ENCODE measurements at places on chromosomes 13 and 19.

DNA sequence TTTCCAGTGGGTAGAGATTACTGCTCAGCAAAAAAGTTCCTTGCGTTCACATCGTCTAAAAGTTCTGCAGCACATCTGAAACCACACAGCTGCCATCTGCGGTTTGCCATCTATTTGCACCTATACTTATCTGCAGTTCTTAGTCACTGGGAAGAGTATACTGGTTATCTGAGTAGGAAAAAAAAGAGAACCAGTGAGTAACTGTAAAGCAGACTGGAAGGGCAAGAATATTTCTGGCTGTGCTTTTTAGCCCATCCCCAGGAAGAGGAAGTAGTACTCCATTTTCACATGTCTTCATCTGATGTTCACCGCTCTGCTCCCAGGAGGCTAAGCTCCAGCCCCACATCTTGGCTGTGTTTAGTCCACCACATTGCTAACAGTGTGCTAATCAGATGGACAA, 35.6 kb downstream of the EFNB2 start:
- no peak for DNase-seq

- peak; percentile 82 for DNase-seq
Observed at GRCh38 chr19:35352448-35353304, 5.0 kb downstream of the FFAR1 start.

DNA sequence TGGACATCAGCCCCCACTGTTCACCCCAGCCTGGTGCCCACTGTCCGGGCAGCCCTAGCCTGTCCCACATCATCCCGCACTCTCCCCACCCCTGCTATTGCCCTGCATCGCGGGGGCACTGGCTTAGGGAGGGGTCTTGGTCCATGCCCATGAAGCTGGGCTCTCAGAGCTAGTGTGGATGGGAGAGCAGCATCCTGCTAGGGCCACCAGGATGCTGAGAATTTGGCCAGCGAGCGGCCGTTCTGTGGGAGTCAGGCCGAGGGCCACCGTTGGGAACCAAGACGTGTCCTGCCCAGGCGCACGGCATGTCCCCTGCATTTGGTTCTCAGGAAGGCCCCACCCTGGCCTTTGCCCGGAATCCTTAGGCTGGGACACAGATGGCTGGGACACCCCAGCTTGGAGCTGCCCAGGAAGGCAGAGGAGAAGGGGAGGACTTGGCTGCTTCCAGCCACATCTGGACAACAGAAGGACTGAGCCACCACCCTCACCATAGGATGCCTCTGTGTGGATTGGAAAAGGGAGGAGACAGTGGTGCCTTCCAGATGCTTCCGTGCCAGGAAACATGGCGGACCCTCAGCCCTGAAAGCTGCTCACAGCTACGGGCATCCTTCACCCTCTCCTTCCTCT, 14.6 kb downstream of the ADGRE5 start:
- DNase-seq: no peak

DNA sequence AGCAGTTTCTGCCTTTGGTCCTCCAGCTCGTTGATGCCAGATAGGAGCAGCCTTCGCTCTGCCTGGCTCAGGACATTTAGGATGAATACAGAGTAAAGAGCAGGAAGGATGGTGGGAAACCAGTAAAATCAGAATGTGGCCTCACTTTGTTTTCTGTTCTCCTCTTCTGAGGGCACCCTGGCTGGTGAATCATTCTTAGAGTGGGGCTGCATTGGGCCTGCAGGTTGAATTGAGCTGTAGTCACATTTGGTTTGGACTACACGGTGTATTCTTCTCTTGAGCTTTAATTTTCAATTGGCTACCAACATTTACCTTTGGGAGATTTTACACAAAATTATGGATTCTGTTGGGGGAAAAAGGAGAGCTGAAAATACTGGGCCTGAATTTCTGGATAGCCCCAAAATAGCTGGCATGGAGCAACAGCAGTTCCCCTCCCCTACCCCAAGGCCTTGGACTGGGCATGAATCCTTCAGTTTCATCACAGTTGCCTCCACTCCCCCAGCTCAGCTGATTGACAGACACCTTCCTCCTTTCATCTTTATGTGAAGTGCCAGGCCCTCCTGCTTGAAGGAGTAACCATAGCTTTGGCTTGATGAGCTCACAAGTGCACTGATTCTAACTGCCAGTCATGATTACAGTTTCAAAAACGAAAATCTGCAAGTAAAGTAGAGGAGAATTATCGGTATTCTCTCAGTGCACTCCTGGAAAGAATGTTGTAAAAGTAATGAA, 24.3 kb downstream of the ERCC5 start:
- no peak for DNase-seq

GRCh38 chr19:33796164-33796875, at the start of gene KCTD15:
Gene KCTD15, plus strand, starts transcription at chr19:33796870. Its CDS starts 3,585 bp downstream, at chr19:33800455.
- no peak for DNase-seq

DNA sequence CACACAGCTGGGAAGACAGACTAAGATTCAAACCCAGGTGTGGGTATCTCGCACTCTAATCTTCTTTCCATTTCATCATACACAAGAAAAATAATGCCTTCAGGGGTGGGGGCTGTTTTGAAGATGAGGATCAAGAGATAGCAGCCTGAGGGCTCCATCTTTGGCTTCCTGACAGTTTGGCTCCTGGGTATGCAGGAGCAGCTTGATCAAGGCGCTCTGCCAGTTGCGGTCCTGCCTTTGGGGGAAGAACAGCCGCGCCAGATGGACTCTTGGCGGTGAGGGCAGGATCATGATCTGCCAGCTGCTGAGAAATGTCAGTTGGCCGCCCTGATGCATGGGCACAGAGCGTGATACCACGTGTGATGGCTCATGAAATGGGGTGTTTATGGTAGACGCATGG, 119.1 kb downstream of the IER2 start:
- no peak for DNase-seq

- no peak for DNase-seq
Observed at GRCh38 chr19:42286349-42287016, 15.4 kb upstream of the PRR19 start.

GRCh38 chr13:46893798-46894560, 2.9 kb downstream of the HTR2A start:
- peak; percentile 47 for DNase-seq

DNA sequence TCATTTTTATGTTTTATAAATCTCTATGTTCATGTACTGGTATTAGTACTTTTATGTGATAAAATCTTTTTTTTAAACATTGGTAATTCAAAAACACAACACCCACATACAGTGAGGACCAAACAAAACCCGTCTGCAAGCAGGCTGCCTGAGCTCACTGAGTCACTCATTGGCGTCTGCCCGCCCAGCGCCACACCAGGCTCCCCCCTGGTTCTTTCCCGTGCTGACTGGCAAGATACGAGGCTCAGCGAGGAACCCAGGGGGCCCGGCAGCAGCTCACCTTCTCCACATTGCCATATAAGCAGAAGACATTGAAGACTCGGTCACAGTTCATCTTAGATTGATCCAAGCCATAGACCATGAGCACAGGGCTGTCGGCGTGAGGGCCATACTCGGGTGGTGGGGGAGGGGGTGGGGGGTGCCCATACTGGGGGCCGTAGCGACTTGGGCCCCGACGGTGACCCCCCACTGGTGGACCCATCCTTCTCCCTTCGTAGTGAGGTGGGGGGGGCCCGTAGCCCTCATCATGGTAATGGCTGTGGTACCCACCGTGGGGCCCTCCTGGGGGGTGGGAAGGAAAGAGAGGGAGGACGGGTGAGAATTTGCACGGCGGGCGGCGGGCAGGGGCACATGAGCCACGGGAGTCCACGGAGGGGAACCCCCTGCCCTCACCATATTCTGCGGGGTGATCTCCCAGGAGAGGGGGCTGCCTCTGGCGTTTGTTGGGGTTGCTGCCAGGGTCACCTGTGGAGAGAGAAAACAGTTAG, 8.4 kb upstream of the ECH1 start:
- no peak for DNase-seq

DNA sequence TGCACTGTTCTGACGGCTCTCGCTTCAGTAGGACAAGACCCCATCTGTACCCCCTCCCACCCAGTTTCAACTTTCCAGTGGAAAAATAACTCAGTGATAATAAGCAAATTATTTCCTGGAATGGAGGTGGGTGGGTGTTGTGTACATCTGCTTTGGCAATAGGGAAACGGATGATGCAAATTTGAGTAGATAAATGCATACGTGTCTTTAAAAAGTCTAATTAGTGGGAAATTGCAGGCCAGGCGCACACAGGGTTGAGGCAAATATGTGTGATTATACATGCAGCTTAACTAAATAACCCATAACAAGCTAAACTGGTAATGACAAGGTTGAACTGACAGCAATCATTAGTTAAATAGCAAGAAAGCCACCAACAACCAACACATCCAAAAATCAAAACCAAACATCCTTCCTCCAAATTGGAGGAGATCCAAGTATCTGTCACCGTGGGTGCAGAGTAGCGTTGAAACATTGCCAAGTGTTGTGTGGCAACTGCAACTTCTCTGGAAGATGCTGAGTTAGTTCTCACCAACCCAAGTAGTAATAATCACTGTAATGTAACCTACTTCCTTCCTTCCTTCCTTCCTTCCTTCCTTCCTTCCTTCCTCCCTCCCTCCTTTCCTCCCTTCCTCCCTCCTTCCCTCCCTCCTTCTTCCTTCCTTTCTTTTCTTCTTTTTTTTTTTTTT, 54.6 kb downstream of the TRPM4 start:
- DNase-seq: no peak

- DNase-seq: no peak
Observed at GRCh38 chr19:44525721-44526430, 3.6 kb downstream of the CEACAM20 start.

- DNase-seq: no peak
Observed at GRCh38 chr19:33282036-33282671, 20.2 kb downstream of the CEBPA start.
